ENCODE measurements at places on chromosomes 5 and 9. TPM values are rescaled to one million over a fixed set of nuclear protein-coding genes. Genes with fewer than 3 reads are reported as not detected.

- no peak for DNase-seq
Measured at GRCh38 chr5:72478684-72479083, 28.5 kb downstream of the ZNF366 start.

DNA sequence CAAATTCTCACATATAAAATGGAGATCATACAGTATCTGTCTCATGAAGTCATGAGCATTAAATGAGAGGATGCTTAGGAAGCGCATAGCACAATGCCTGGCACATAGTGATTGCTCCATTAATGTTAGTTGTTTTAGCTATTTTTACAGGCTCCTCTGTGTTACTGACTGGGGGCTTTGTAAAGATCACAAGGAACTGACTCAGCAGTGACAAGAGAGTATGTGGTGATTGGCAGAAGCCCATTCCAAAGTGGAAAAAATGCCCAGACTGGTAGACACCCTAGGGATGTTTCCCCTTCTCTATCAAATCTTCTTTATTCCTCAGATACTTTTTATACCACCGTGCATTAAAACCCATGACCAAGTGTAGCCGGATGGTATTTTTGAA is 33.5 kb downstream of the ABLIM3 start:
- DNase-seq = no peak

Gene PDZD2
- not detected for polyA plus RNA-seq

Gene CCNO
- 0.18 TPM for polyA plus RNA-seq

Gene POC5
- polyA plus RNA-seq = 8.4 TPM
